SK-N-DZ (cell line): ENCODE measurements at places on chromosomes 12 and 14.

DNA sequence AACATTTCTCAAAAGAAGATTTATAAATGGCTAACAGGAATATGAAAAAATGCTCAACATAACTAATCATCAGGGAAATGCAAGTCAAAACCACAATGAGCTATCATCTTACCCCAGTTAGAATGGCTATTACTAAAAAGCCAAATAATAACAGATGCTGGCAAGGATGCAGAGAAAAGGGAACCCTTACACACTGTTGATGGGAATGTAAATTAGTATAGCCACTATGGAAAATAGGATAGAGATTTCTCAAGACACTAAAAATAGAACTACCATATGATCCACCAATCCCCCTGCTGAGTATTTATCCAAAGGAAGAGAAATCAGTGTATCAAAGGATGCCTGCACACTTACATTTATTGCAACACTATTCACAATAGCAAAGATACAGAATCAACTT is 58.3 kb downstream of the GUCY2C start:
- no peak for DNase-seq

DNA sequence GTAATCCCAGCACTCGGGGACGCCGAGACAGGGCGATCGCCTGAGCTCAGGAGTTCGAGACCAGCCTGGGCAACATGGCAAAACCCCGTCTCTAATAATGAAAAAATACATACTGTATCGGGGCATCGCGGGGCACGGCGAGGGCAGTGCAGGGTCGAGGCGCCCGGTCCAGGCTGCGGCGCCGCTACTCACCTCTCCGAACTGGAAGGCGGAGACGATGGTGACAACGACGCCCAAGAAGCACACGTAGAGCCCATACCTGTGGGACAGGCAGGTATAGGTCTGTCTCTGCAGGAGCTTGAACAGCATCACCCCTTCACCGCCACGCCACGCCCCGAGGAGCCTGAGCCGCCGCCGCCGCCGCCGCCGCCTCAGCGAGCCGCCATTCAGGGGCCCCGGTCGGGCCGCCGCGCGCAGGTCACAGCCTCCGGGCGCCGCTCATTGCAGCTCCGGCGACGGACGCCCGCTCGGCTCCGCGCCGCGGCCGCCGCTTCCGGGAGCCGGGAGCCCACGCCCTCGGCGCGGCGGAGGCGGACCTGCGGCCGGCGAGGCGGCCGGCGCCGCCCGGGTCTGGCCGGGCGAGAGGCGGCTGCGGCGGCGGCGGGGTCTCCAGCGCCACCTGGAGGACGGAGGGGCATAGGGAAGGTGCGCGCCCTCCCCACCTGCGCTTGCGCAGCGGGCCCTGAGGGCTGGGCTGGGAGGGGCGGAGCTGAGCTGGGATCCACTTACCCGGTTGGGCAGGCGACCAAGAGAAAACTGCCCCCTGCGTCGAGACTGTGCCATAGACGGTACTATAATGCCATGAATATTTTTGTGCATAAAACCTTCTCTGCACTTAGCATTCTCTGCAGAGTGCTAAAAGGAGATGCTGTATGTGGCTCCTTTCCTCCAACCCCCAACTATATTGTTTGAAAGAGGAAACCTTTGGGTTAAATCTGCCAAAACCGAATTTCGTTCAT is at the start of gene GNPTAB:
Gene GNPTAB (minus strand): TSS at position 593 of the 959 bp plus-strand sequence. CDS start 284 bp downstream, at position 309.
- peak; percentile 88 for DNase-seq

GRCh38 chr14:76256545-76256944 is 104.8 kb downstream of the GPATCH2L start:
- DNase-seq, result no peak

DNA sequence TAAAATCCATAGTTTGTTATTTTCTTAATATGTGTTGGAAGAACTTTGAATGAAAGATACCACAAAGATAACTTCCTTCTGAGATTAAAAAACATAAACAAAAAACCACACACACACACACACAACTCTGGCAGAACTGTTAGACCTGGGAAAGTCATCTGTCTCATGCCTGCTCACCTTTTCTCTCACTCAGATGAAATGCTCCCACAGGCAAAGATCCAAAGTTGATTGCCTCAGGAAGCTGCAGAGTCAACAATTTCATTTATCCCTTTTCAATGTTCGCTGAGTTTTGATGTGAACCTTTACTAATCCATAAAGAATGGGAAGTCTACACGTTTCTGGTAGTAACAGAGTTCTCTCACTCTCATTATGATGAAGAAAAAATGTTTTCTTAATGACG is 112.0 kb downstream of the DENND5B start:
- DNase-seq, result no peak

DNA sequence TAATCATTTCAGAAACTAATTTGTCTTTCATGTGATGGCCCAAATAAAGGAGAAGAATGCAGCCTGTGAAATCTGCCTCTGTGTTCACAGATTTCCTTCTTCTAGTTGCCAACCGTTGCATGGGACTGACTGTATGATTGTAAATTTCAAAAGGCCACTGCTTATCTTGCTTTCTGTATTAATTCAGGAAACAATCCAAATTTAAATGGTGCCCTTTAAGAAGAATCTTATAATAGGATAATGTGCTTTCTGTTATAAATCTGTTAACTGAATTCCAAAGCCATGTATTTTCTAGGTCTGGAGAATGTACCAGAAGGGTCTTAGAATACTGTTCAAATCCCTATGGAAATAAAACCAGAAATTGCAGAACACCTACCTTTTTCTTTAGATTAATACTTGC is 58.6 kb upstream of the ATP2A2 start:
- no peak for DNase-seq

GRCh38 chr12:117963836-117964235 is 5.0 kb downstream of the KSR2 start:
- no peak for DNase-seq

DNA sequence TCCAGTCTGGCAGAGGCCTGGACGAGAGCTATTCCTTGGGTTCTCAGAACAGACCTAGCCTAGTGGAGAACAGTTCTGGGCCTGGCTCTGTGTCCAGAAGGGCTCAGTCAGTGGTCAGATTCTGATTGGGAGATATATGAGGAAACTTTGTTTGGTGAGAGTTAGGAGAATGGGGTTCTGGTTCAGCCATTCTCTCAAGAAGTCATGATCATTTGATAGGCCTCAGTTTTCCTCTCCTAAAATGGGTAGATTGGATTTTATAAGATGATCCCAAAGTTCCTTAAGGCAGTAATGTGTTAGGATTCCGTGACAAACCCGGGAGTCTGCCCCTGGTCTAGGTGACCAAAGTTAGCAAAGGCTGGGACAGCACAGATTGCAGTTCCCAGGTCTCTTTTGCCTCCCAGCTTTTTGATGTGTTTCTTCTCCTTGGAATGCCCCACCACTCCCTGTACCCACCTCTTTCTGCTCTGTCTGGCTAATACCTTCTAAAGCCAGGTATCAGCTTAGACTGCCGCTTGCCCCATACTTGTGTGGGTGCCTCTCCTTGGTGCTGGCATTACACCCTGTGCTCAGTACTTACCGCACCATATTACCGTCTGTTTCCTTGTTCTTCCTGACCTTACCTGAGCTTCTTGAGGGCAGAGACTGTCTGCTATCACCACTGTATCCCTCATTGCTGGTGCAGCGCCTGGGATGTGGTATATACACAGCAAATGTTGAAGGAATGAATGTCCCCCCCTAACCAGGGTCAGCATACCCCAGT is 25.5 kb downstream of the SUSD6 start:
- DNase-seq, result no peak

GRCh38 chr14:61584331-61584741 is 111.0 kb upstream of the HIF1A start:
- no peak for DNase-seq

DNA sequence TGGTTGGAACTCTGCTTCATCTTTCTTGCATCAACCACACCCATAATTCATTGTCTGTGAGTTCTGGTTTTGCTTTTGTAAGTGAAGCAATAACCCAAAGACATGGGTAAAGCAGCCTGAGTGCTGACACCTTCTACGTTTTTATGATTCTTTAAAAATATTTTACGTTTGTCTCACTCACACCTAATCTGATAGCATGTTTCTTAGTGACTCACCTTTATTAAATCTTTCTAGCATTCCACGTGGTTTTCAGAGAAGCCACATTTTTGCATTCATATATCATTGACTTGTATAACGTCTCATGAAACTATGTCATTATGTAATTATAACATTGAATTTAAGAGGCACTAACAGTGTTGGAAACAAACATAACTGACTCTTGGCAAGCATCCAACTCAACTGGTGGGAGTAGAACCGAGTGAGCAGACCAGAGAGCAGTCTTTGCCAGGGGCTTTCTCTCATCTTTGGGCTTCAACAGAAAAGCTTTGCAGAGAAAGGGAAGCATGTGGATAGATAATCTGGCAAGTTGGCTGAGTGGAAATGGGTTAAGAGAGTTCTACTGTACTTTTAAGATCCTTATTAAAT is 118.8 kb downstream of the TPH2 start:
- no peak for DNase-seq

- DNase-seq, result no peak
Observed at GRCh38 chr14:77265187-77265515, 5.9 kb downstream of the NGB start.

DNA sequence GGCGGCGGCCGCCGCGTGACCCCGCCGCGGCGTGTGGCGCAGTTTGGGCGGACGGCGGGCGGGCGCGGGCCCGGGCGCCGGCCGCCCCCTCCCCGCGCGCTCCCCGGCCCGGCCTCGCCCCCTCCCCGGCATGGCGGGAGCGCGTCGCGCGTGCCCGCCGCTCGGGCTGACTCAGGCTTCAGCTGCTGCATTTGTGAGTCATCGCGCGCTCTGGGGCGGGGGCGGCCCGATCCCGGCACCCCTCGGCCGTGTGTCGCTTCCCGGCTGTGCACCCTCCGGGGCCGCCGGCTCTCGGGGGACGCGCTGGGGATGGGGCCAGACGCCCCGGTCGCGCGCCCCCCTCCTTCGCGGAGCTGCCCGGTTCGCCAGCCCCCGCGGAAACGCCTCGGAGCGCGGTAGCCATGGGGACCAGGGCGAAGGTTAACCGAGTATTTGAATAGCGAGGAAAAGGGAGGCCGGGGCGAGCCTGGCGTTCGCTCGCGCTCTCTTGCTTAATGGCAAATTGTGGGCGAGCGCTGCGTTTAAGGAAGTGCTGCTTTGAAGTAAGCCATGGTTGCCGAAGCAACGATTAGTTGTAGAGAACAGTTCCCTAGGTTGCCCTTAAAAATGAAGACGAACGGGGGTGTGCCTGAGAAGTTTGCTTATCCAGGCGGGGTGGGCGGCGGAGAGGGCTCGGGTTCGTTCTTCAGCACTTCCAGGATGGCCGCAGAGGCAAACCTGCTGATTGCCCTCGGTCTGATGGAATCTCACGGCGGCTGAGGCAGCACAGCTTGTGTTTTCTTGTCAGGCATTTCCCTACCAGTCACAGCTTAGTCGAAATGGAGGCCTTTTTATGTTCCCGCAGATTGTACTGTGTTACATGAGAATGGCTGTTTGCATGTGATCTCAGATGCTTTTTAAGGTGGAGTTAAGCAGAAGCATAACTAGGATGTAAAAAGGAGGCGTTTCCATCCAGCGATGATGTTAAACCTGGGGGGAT is 896 bp downstream of the EIF5 start:
- DNase-seq, result no peak

DNA sequence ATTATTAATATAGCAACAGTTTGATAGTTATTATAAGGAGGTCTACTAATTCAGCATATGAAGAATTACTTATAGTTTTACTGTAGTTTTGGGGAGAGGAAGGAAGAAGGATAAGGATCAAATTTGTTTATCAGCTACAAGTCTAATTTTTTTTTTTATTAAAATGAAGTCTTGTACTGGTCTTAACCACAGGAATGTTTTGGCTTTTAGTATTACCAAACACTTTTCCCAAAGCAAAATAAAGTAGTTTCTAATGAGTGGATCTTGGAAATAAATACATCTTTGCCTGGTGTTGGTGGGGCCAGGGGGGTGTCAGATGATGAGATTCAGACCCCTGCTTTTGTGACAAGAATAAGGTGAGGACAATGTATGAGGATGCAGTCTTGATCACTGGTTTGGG is 57.2 kb upstream of the ZDHHC17 start:
- no peak for DNase-seq

DNA sequence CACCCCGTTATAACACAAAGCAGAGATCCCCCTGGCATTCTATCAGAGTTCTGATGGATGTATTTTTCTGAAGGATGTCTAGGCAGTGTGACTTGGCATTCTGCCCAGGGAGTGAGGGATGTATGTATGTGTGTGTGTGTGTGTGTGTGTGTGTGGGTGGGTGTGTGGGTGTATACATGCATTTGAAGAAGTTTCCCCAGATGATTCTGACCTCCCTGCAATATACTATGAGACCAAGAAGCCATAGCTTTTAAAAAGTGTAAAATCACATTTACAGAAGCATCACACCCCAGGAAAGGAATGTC is 59.7 kb upstream of the NAP1L1 start:
- DNase-seq, result no peak

DNA sequence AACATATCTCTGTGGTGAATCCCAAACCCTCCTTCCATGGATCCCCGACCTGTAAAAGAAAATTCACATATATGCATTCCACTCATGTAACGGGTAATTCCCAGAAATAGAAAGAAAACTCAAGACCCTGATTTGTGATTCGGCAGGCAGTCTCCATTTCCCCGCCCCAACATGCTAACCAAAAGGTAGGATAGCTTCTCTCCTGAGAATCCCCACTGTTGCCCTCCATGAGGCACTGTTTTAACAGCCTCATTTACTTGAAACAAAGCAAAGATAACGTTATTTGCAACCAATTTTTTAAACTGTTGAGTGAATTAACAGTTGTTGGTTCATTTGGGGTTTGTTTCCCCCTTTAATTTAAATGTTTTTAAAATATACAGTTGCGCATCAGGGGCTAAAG is 774 bp upstream of the SLC2A13 start:
- peak; percentile 60 for DNase-seq
